ENCODE measurements at places on chromosomes 7 and 10.

GRCh38 chr10:129210876-129211275 is 256.2 kb upstream of the MGMT start:
- no peak for DNase-seq

DNA sequence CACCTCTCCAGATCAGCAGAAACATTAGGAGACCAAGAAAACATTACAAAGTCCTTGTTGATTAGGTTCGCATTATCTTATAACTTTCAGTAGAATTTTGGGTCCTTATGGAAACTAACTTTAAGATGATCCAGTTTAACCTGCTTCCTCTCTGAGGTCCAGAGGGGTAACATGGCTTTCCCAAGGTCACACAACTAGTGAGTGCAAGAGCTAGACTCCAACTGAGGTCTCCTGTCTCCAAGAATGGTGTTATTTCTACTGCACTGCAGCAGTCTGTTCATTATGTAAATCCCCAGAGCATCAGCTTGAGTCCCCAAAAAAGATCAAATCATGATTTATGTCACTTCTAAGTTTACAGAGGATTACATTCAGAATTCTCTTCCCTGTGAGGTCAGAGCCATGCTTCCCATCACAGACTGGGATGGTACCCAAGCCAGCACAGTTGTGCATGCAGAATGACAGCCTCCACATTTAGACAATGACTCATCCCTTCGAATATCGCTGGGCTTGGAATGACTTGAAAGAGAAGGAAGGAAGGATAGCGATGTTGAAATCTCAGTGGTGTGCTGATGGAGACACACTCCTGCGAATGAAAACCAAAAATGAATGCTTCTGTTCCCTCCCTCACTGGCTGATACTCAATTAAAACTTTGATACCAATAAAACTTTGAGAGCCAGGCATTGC is 163.1 kb upstream of the PLXNA4 start:
- no peak for DNase-seq

- DNase-seq: no peak
Measured at GRCh38 chr10:58779594-58779993, 266.9 kb downstream of the BICC1 start.

GRCh38 chr7:100570954-100571828 is 2.5 kb downstream of the SAP25 start:
- no peak for DNase-seq

DNA sequence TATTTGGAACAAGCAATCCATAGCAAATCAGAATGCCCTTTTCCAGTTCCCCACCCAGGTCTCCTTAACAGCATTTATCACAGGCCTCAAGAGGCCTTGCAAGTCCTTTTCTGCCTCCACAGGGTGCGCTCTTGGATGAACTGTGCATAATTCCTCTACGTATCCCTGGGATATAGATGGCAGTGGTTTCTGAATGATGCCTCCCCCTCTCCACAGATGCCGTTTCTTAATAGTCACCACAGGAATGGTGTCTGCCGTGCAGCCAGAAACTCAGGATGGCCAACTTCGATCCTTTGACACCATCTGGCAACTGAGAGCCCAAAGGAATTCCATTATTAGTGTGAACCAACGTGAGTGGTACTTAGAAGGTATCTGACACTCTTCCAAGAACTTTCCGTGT is 43.1 kb downstream of the JAZF1 start:
- no peak for DNase-seq
